ENCODE measurements at places on chromosomes 7 and 10.

- no peak for DNase-seq
Measured at GRCh38 chr7:45584261-45585210, 10.4 kb downstream of the ADCY1 start.

DNA sequence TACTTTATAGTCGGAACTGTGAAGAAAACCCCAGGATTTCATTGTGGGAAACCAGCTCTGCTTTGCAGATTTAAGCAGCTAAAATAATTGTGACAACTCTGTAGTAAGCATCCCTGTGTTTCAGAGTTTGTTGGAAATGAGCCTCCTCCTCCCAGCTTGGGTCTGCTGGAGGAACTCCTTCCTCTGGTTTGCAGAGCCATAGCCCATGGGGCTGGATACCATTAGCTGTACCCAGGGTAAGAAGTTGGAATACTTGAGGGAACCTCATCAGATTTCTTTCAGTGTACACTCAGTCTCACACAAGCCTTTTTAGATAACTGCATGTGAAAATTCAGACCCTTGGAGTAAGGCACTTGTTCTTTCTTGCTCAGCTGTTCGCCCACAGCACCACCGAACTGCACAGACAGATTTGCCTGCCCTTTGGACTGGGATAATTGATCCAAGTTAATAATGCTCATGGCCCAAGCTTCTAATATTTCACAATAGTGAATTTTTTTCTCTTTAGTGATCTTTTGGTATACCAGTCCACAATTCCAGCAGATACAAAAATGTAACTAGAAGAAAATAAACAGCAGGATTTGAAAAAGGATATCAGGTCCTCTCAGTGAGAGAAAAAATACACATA is 467.4 kb upstream of the FZD8 start:
- no peak for DNase-seq

DNA sequence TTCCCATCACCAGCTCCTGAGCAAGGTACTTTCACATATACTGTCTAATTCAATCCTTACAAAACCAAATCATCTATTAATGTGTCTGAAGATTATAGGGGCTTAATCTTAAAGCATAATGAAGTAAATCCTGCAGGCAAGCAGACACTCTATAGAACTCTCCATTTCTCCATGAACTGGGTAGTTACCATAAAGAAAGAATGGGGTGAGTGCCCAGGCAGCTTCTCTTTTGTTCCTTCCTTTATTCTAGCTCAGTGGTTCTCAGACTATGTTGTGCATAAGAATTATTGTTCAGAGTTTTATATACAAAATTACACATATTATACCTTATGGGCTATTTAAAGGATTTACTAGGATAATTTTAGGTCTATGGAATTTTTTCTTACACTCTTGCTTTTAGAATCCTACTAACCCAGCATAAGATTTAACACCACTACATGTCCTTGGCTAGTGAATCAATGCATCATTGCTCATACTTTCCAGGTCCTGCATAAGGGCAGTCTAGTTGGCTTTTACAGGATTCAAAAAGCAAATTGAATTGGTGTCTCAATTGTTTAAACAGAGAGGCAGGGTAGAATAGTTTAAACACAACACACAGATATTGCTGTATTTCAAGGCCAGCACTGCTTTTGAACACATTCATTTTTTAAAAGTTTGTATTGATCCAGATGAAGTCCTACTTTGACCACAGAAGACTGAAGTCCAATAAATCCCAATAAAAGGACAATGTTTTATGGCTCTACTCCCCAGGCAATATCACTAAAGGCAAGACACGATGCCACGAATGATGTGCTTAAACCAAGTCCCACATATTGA is 12.9 kb downstream of the SGCE start:
- no peak for DNase-seq

- no peak for DNase-seq
Measured at GRCh38 chr7:157219154-157219553, 80.4 kb downstream of the UBE3C start.

GRCh38 chr7:106630648-106631047 is 30.3 kb downstream of the CCDC71L start:
- DNase-seq = no peak

GRCh38 chr7:721619-722248 is 4.8 kb upstream of the DNAAF5 start:
- no peak for DNase-seq

- no peak for DNase-seq
Measured at GRCh38 chr10:71028066-71028465, 139.7 kb upstream of the PCBD1 start.

DNA sequence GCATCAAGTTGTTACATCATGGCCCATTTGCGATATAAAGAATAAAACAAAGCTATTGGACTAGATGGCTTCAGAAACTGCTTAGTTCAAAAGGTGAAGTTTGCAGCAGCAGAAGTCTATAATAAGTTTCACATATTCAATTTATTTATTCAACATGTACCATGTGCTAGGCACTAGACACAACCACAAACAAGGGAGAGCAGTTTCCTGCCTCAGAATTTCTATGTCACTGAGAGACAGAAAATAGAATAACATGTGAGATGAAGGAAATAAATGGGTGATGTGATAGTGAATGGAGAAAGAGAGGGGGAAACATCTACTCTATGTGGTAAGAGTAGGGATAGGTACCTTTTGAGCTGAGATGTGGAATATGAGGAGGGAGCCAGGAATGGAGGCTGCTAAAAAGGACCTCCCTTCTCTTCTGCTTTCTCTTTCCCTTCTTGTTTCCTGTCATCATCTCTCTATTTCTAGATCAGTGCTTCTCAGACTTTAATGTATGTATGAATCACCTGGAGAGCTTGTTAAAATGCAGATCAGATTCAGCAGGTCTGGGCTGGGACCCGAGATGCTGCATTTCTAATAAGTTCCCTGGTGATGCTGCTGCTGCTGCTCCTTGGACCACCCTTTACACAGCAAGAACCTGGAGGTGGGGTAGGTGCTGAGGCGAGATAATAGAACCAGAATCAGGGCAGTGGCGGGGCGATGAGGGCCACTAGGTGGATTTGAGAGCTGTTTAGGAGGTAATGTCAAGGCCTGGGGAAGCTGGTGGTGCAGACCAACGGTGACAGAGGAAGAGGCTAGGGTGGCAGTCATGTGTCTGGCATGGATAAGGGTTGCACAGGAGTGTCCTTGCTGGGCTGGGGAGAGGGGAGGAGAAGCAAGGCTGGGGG is 13.7 kb upstream of the INMT start:
- DNase-seq = no peak

- no peak for DNase-seq
Measured at GRCh38 chr10:128191847-128192246, 65.6 kb upstream of the MKI67 start.

DNA sequence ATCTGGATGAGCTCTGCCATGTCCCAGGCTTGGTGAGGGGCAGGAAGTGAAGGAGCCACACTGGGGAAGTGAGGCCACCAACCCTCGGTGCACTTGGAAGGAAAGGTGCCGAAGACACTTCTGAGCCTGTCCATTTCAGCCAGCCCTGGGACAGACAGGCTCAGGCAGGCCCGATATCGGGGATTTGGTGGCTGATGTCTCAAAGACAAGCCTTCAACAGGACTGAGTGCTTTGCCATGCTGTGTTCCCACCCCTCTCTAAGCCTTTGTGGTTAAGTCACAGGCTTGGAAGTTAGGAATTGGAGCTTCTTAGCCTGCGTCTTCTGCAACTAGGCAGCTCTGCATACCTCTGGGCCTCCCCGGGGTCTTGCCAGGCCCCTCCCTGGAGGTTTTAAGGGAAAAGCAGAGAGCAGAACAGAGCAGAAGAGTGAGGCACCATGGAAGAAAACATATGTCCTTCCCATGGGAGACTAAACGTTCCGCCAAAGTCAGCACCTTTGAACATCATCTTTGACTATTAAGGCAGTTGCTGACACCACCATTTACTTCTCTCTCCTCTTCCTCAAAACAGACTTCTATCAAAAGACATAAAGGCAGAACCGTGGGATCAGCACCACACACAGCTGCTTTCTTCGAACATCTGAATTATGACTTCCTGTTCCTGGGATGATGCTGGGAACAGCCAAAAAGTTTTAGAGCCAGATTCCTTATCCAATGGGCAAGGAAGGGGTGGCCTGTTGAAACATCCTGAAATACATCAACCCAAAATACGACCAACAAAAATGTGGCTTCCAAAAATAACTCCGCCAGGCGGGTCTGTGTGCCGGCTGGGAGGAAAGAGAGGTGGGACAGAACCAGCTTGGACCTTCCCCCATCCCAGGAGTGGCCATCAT is 71.8 kb downstream of the AFAP1L2 start:
- DNase-seq = no peak

- no peak for DNase-seq
Measured at GRCh38 chr7:100013328-100013676, 2.1 kb upstream of the ZKSCAN1 start.
